ENCODE measurements at places on chromosomes 7 and 10.

DNA sequence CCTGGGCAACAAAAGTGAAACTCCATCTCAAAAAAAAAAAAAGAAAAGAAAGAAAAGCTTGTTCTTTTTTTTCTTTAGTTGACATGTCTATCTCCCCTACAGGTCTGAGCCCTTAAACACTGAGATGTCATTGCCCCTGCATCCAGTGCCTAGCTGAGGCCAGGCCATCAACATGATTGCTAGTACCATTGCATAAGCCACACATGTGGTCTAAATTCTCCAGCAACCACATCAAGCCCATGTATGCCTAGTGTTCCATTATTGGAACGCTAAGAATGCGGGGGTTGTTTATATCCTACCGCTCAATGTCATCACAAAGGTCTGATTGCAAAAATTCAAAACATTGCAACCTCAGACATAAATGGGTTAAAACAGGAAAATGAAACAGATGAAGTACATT lies 62.7 kb downstream of the NPTX2 start:
- H3K4me3 ChIP-seq = no peak overlapping the region
- no peaks in the 10 kb centered on the region for H3K4me1 ChIP-seq
- no peaks in the 10 kb centered on the region for H3K36me3 ChIP-seq

- no peaks in the 10 kb centered on the region for H3K27me3 ChIP-seq
- no peak for DNase-seq
- no peak overlapping the region for H3K4me3 ChIP-seq
- H3K4me1 ChIP-seq = peaks cover 27% of the 10 kb centered on the region
- no peak overlapping the region for H3K27ac ChIP-seq
Measured at GRCh38 chr7:151135866-151136843, 31.3 kb downstream of the GBX1 start.

- H3K27ac ChIP-seq = no peak overlapping the region
- H3K27me3 ChIP-seq = no peaks in the 10 kb centered on the region
- no peak overlapping the region for H3K4me3 ChIP-seq
- no peaks in the 10 kb centered on the region for H3K4me1 ChIP-seq
- no peak for DNase-seq
- no peaks in the 10 kb centered on the region for H3K36me3 ChIP-seq
Measured at GRCh38 chr7:80999771-81000170, 80.9 kb upstream of the SEMA3C start.

GRCh38 chr7:49937608-49938007 lies 155.4 kb downstream of the ZPBP start:
- no peaks in the 10 kb centered on the region for H3K27me3 ChIP-seq
- H3K27ac ChIP-seq = no peak overlapping the region

DNA sequence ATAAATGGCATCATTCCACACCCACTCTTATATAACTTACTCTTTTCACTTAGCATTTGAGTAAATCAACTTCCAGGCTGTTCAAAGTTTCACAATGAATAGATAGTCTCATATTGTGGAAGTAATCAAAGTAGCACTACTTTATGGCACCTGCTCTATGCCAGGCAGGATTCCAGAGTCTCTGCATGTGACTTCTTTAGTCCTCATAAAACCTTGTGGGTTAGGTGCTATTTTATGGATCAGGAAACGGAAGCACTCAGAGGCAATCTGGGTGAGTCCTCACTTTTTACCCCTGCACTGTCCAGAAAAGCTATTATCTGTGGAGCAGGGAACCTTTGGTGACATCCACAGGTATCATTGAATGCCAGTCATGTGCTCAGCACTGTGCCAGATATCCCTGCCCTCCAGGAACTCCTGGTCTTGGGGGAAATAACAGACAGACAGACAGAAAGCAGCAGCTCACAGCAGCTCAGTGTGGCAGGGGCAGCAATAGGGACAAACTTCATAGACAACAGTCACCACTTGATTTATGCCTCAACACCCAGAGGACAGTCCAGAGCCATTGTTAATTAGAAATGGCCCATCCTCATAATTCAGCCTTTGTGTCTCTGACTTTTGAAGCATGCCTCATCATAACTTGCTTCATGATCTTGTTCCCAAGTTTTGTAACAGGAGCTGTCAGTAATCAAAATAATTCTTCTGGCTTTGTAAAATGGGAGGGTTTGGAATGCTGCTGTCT lies 160.6 kb downstream of the SEC23IP start:
- no peak overlapping the region for H3K27ac ChIP-seq
- H3K36me3 ChIP-seq = no peaks in the 10 kb centered on the region
- peaks cover 11% of the 10 kb centered on the region for H3K4me1 ChIP-seq
- H3K4me3 ChIP-seq = no peak overlapping the region
- no peak for DNase-seq
- peaks cover 13% of the 10 kb centered on the region for H3K27me3 ChIP-seq

DNA sequence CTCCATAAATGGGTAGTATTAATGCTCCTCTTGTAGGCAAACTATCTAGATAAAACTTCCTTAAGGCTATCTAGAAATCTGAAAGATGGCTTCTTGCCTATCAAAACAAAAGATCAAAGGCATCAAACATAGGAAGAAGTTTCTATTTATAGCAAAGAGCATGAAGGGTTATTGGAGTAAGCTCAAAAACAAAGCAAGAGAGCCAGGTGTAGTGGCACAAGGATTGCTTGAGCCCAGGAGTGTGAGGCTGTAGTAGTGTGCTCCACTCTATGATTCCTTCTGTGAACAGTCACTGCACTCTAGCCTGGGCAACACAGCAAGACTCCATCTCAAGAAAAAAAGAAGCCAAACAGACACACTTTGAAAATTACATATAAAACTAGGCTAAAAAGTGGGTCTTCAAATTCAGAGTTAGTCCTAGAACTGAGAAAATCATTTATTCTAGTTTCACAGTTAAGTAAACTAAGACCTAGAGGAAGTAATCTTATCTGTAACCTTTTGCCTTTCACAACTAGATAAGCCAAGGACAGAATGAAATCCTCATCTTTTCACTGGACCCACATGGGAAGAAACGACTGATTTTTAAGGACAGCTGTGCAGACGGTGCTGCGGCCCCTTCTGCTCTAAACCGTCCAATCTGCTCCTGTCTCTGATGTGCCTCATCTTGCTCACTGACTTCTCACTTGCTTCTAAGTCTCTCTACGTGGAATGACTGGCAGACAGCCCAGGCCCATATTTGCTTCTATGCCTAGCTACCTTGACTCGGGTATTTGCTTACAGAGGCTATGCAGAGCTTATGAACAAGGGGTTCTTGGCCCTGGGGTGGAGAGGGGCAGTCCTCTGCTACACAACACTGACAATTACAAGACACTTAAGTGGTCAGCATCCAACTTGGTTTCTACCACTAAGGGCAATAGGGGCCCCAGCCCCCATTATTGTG lies 50.0 kb downstream of the ESYT2 start:
- H3K27ac ChIP-seq = peak overlapping the region; percentile 2
- H3K4me1 ChIP-seq = no peaks in the 10 kb centered on the region
- H3K27me3 ChIP-seq = no peaks in the 10 kb centered on the region
- DNase-seq = no peak
- no peak overlapping the region for H3K4me3 ChIP-seq
- peaks cover 15% of the 10 kb centered on the region for H3K36me3 ChIP-seq

GRCh38 chr7:142703655-142704305 lies 45.5 kb upstream of the PRSS1 start:
- no peak overlapping the region for H3K27ac ChIP-seq
- H3K27me3 ChIP-seq = no peaks in the 10 kb centered on the region
- DNase-seq = no peak
- H3K4me1 ChIP-seq = no peaks in the 10 kb centered on the region

All from type B pancreatic cell (in vitro differentiated cells).